ENCODE measurements at places on chromosomes 6 and 20. TPM values are rescaled to one million over a fixed set of nuclear protein-coding genes. Genes with fewer than 3 reads are reported as not detected.

DNA sequence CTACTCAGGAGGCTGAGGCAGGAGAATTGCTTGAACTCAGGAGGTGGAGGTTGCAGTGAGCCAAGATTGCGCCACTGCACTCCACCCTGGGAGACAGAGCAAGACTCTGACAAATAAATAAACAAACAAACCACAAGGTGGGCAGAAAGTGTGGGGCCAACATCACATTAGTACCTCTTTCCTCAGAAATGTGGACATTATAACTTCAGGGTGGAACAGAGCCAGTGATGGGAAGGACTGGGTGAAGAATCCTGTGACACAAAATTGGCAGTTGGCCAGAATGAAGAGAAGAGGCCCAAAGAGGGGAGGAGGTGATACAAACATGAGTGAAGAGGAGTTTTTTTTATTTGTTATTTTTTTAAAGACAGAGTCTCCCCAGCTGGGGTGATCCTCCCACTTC, 50.6 kb downstream of the NUP153 start:
- H3K27me3 ChIP-seq: no peaks in the 10 kb centered on the region
- no peaks in the 10 kb centered on the region for H3K36me3 ChIP-seq
- no peak for DNase-seq
- H3K4me1 ChIP-seq: peaks cover under 1% of the 10 kb centered on the region

GRCh38 chr6:31222496-31222895, 49.4 kb downstream of the HLA-C start:
- no peaks in the 10 kb centered on the region for H3K27me3 ChIP-seq
- H3K36me3 ChIP-seq: no peaks in the 10 kb centered on the region
- no peaks in the 10 kb centered on the region for H3K4me1 ChIP-seq
- no peak for DNase-seq

GRCh38 chr6:54267798-54268197, 40.4 kb upstream of the TINAG start:
- DNase-seq: peak; percentile 46
- H3K4me3 ChIP-seq: no peak overlapping the region
- H3K4me1 ChIP-seq: no peaks in the 10 kb centered on the region
- no peaks in the 10 kb centered on the region for H3K36me3 ChIP-seq

- no peaks in the 10 kb centered on the region for H3K27me3 ChIP-seq
- no peaks in the 10 kb centered on the region for H3K4me1 ChIP-seq
- no peak overlapping the region for H3K4me3 ChIP-seq
- no peaks in the 10 kb centered on the region for H3K36me3 ChIP-seq
- H3K27ac ChIP-seq: no peak overlapping the region
Measured at GRCh38 chr6:50089911-50090310, 40.2 kb upstream of the DEFB112 start.

GRCh38 chr20:58133020-58133808, 95.2 kb downstream of the ANKRD60 start:
- H3K27ac ChIP-seq: no peak overlapping the region
- no peak overlapping the region for H3K4me3 ChIP-seq
- DNase-seq: no peak

DNA sequence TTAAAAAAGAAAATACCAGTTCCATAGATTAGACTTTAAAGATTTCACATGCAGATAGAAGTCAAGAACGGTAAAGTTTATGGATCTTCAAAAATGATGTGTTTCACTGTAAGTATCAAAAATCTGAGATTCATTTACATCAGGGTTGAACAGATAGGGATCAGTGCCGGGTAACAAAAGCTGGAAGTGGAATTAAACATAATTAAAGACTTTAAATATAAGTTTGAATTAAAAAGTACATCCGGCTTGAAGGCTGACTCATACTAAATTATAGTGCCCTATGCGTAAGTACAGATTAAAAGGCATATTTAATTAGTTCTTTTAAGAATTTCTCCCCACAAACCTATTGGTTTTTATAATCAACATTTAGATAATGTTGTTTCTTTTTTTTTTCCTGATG, 312.7 kb downstream of the PRL start:
- no peaks in the 10 kb centered on the region for H3K36me3 ChIP-seq
- no peak for DNase-seq
- no peaks in the 10 kb centered on the region for H3K4me1 ChIP-seq
- no peak overlapping the region for H3K4me3 ChIP-seq
- H3K27me3 ChIP-seq: no peaks in the 10 kb centered on the region

Gene SAMD3
- 5.1 TPM for total RNA-seq

DNA sequence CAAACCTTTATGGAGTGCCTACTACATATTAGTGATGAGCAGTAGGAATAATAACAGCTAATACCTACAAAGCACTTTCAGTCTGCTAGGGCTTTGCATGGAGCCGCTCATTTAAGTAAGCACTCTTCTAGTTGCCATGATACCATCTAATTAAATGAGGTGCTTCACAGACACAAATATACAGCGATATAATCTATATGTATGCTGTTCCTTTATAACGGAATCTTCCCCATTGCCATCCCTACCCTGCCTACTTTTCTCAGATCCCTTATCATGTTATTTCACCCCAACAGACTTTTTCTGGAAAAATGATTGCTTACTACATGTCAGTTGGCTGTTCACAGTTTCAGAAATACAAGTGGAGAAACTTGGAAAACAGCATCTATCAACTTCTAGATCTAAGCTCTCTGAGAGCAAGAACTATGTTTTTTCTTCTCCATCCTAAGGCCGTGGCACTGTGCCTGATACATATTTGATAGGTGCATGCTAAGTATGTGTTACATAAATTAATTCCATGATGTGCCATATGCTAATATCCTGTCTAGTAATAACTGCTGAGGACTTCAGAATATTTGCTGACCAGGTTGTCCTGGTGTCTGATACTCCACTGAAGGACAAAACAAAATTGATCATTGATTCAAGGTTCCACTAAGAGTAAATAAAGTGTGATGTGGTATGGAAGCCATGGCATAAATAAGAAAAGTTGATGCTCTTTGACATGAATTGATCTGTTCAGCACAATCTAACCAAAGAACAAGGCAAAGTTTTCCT, 124.6 kb downstream of the GMPR start:
- H3K4me1 ChIP-seq: no peaks in the 10 kb centered on the region
- H3K36me3 ChIP-seq: no peaks in the 10 kb centered on the region
- H3K27ac ChIP-seq: no peak overlapping the region
- no peak for DNase-seq
- no peaks in the 10 kb centered on the region for H3K27me3 ChIP-seq

All from colonic mucosa (tissue), 4 donors.